Neural cell (in vitro differentiated cells): ENCODE measurements at places on chromosomes 12 and 14. TPM values are rescaled to one million over a fixed set of nuclear protein-coding genes. Genes with fewer than 3 reads are reported as not detected.

CS gene
- 65.7 and 101 TPM in 2 replicates for polyA plus RNA-seq

TESPA1 gene
- polyA plus RNA-seq, result not detected in 2 replicates

ZFHX2 gene
- 0.72 and 1.7 TPM in 2 replicates for polyA plus RNA-seq

GPX2 gene
- not detected in 2 replicates for polyA plus RNA-seq

CCDC184 gene
- polyA plus RNA-seq, result 35.3 and 40.2 TPM in 2 replicates

KRT83 gene
- not detected in 2 replicates for polyA plus RNA-seq

MANSC4 gene
- 0.43 and 0.54 TPM in 2 replicates for polyA plus RNA-seq

NKX2-1 gene
- 1.5 and 5.0 TPM in 2 replicates for polyA plus RNA-seq

VWF gene
- not detected in 2 replicates for polyA plus RNA-seq

RBMS2 gene
- polyA plus RNA-seq, result 2.4 and 3.2 TPM in 2 replicates

ISCA2 gene
- polyA plus RNA-seq, result 45.1 and 73.4 TPM in 2 replicates

CCDC198 gene
- polyA plus RNA-seq, result not detected in 2 replicates

PTPRR gene
- 2.2 and 3.6 TPM in 2 replicates for polyA plus RNA-seq

LRRC10 gene
- polyA plus RNA-seq, result not detected in 2 replicates

ZDHHC22 gene
- 4.3 and 5.1 TPM in 2 replicates for polyA plus RNA-seq

CIDEB gene
- not detected in 2 replicates for polyA plus RNA-seq

P2RX7 gene
- not detected in 2 replicates for polyA plus RNA-seq

GPD1 gene
- 1.5 and 4.0 TPM in 2 replicates for polyA plus RNA-seq

MLH3 gene
- polyA plus RNA-seq, result 16.9 and 17.3 TPM in 2 replicates

NAP1L1 gene
- polyA plus RNA-seq, result 262 and 359 TPM in 2 replicates
